Right atrium auricular region (tissue), 2 donors: ENCODE measurements at places on chromosomes 12 and 14.

DNA sequence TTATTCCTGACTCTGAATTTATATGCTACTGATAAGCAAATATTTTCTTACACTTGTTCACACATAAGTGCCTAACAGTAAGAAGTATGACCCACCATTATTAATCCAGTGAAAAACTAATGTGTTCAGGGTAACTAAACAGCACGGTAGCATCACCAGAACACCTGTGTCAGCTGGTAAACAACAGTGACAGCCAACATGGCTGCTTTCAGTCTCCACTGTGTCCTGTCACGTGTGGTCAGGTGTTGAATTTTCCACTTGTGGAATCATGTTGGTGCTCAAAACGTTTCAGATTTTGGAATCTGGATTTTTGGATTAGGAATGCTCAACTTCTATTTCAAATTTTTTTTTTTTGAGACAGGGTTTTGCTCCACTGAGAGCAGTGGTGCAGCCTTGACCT is 14.3 kb upstream of the ATP23 start:
- no peak for DNase-seq
- H3K27ac ChIP-seq = no peak overlapping the region
- peaks cover 3% of the 10 kb centered on the region for H3K36me3 ChIP-seq

GRCh38 chr12:102050660-102051430 is 10.9 kb downstream of the WASHC3 start:
- H3K27ac ChIP-seq = no peak overlapping the region
- peaks cover 28% of the 10 kb centered on the region for H3K36me3 ChIP-seq
- H3K27me3 ChIP-seq = no peaks in the 10 kb centered on the region
- H3K4me3 ChIP-seq = no peak overlapping the region
- DNase-seq = no peak

DNA sequence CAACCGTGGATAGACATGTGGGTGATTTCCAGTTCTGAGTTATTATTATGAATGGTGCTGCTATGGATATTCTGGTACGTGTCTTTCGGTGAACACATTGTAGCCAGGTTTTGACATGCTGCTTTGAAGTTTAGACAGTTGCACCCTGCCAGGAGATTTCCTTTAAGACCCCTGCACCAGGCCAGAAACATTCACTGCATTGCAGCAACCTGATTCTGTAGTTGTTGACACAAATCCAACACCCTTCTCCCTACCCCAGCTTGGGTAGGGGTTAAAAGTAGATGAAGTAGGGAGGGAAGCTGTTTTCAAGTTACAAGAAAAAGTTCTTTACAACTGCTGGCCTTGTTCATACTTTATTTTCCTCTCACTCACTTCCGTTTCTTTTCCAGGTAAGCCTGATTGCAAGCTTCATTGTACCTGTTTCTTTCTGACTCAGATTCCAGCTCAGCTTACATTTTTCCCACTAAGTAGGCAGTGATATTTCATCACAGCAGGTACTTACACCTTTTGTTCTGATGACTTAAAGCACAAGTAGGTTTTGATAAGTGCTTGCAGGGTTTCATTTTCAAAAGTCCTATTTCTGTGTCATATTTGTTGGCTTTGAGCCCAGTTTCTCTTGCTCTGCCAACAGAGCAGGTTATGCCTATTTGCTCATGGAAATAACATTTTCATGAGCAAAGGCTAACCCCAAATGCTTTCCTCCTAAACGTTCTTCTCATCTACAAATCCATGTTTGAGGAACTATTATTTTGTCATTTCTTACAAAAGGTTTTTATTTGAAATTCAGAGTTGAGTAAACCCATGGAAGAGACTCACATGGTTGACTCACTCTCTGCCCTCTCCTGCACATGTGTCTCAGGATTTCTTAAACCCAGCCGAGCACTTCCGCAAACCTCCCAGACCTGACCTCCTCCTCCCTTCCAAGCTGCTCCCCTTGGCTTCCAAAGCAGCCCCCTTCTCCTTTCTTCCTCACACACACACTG is 12.1 kb upstream of the LTA4H start:
- no peaks in the 10 kb centered on the region for H3K27me3 ChIP-seq
- no peak overlapping the region for H3K4me3 ChIP-seq
- H3K4me1 ChIP-seq = no peaks in the 10 kb centered on the region
- H3K36me3 ChIP-seq = no peaks in the 10 kb centered on the region
- DNase-seq = no peak

DNA sequence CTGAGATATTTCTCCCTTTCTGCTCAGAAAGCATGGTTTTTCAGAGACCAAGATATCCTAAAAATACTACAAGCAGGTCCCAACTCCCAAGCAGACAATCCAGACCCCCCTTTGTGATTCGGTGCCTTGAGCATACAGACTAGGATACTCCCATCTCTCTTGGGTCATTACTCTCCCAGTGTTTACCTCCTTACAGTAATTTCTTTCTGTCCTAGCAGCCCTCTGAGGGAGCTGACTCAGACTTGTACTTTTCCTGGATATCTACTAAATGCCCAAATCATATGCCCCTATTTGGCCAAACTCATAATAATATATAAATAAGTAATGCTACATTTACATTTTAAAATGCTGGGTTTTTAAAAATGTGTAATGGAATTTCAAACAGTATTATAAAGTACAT is 355.6 kb downstream of the LRIG3 start:
- H3K4me1 ChIP-seq = no peaks in the 10 kb centered on the region
- no peak overlapping the region for H3K4me3 ChIP-seq
- H3K27me3 ChIP-seq = no peaks in the 10 kb centered on the region
- H3K36me3 ChIP-seq = no peaks in the 10 kb centered on the region

GRCh38 chr12:76026643-76027063 is 4.9 kb downstream of the PHLDA1 start:
- no peak overlapping the region for H3K27ac ChIP-seq
- no peaks in the 10 kb centered on the region for H3K27me3 ChIP-seq
- no peak overlapping the region for H3K4me3 ChIP-seq

- no peaks in the 10 kb centered on the region for H3K27me3 ChIP-seq
- no peak overlapping the region for H3K27ac ChIP-seq
- peaks cover 3% of the 10 kb centered on the region for H3K4me1 ChIP-seq
- no peak for DNase-seq
Observed at GRCh38 chr12:74892057-74892633, 317.5 kb downstream of the KCNC2 start.

- no peaks in the 10 kb centered on the region for H3K4me1 ChIP-seq
- H3K36me3 ChIP-seq = peaks cover 92% of the 10 kb centered on the region
- H3K4me3 ChIP-seq = no peak overlapping the region
- no peaks in the 10 kb centered on the region for H3K27me3 ChIP-seq
Observed at GRCh38 chr12:105192624-105193225, 43.2 kb downstream of the APPL2 start.
